ENCODE measurements at places on chromosomes 3 and 15. TPM values are rescaled to one million over a fixed set of nuclear protein-coding genes. Genes with fewer than 3 reads are reported as not detected.

BFSP2 gene
- total RNA-seq = not detected

ACP3 gene
- not detected for total RNA-seq

C15orf62 gene
- 2.4 TPM for total RNA-seq

TNIK gene
- 47.6 TPM for total RNA-seq

SKOR1 gene
- 0.71 TPM for total RNA-seq

- H3K27ac ChIP-seq = no peak overlapping the region
- DNase-seq = no peak
- H3K27me3 ChIP-seq = peaks cover 20% of the 10 kb centered on the region
- H3K4me3 ChIP-seq = no peak overlapping the region
Measured at GRCh38 chr3:142256712-142257333, 31.4 kb upstream of the GK5 start.

- peak overlapping the region; percentile 39 for H3K4me3 ChIP-seq
- H3K36me3 ChIP-seq = peaks cover 17% of the 10 kb centered on the region
- peak overlapping the region; percentile 48 for H3K27ac ChIP-seq
Measured at GRCh38 chr3:12916159-12916558, 74.8 kb upstream of the RPL32 start.

DNA sequence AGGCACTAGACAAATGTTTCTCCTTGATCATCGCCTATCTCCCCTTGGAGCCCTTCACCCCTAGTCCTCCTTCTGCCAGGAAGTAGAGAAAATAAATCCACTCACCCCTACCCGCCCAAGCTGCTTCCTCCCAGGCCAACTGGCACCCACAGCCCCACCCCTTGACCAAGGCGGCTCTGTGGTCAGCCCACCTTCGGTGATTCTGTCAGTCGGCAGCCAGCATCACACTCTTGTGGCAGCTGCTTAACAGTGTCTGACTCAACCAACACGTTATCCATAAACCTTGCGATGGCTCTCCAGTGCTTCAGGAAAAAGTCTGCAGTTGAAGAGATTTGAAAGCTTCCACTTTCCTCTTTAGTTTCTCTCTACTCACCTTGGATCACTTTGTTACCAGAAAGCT is 7.6 kb downstream of the SHF start:
- H3K27ac ChIP-seq = no peak overlapping the region
- H3K27me3 ChIP-seq = no peaks in the 10 kb centered on the region
- H3K4me1 ChIP-seq = peaks cover 13% of the 10 kb centered on the region
- H3K4me3 ChIP-seq = peak overlapping the region; percentile 3
- DNase-seq = no peak

- no peaks in the 10 kb centered on the region for H3K27me3 ChIP-seq
- DNase-seq = no peak
- H3K4me3 ChIP-seq = peak overlapping the region; percentile 51
- H3K36me3 ChIP-seq = peaks cover 14% of the 10 kb centered on the region
- peaks cover 9% of the 10 kb centered on the region for H3K4me1 ChIP-seq
Measured at GRCh38 chr3:106130384-106131198, 261.8 kb upstream of the CBLB start.

DNA sequence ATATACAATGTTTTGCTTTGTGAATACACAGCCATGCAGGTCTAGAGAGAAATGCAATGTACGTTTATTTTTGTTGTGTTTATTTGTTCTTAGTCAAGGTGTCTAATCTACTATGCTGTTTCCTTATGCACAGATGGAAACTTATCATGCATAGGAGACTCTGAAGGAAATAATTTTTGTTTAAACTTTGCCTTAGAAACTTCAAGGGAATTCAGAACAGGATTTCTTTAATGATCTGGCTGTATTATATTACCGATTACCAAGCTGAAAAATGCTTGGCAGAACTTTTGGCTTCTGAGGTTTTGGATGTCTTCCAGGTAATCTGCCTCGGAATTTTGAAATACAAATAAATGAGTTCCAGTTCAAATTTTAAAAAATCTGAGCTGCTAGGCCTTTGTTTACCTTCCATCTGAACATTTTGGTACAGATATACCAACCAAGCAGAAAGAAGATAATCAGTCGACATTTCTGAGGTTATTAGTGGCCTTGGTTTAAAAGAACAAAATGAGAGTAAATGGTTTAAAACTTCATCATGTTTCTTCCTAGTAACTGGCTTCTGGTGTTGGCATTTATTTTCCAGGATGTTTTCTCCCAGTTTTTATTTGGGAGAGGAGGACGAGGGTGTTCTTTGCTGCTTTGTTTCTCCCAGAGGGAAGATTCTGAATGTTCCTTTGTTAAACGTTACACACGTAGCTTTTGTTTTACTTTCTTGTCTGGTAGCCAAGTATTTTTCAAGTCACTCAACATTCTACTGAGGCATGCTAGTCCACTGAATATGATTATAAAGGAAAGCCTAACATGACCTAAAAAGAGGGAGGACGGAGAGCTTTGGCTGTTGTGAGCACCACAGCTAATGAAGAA is 421.8 kb upstream of the TBL1XR1 start:
- H3K27ac ChIP-seq = no peak overlapping the region
- peaks cover 10% of the 10 kb centered on the region for H3K4me1 ChIP-seq
- peaks cover 5% of the 10 kb centered on the region for H3K36me3 ChIP-seq
- H3K27me3 ChIP-seq = no peaks in the 10 kb centered on the region
- no peak for DNase-seq
- no peak overlapping the region for H3K4me3 ChIP-seq

- H3K4me3 ChIP-seq = no peak overlapping the region
- no peaks in the 10 kb centered on the region for H3K4me1 ChIP-seq
- peaks cover 14% of the 10 kb centered on the region for H3K36me3 ChIP-seq
- H3K27ac ChIP-seq = no peak overlapping the region
- DNase-seq = no peak
Measured at GRCh38 chr15:39976291-39977274, 42.7 kb downstream of the EIF2AK4 start.

DNA sequence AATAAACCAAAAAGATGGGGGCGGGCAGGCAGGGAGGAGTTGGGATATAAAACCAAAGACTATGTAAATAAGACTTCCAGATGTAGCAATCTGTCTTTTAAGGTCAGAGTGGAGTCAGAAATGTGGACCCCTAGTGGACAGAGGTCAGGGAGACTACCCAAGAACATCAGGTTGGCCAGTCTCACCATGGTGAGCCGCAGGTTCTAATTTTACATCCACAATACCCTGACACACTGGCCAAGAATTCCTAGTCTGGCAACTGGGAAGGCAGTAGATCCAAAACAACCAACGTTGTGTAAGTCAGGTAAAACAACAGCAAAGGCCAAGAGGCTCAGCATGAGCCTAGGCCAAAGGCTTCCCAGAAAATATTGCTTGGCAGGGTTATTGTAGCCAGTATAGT is 203.4 kb downstream of the FOXP1 start:
- no peaks in the 10 kb centered on the region for H3K27me3 ChIP-seq
- H3K4me1 ChIP-seq = peaks cover 43% of the 10 kb centered on the region
- H3K4me3 ChIP-seq = no peak overlapping the region
- DNase-seq = no peak

GRCh38 chr3:145182196-145182911 is 978.6 kb downstream of the PLOD2 start:
- H3K4me3 ChIP-seq = no peak overlapping the region
- no peak overlapping the region for H3K27ac ChIP-seq
- no peaks in the 10 kb centered on the region for H3K4me1 ChIP-seq
- H3K36me3 ChIP-seq = no peaks in the 10 kb centered on the region

DNA sequence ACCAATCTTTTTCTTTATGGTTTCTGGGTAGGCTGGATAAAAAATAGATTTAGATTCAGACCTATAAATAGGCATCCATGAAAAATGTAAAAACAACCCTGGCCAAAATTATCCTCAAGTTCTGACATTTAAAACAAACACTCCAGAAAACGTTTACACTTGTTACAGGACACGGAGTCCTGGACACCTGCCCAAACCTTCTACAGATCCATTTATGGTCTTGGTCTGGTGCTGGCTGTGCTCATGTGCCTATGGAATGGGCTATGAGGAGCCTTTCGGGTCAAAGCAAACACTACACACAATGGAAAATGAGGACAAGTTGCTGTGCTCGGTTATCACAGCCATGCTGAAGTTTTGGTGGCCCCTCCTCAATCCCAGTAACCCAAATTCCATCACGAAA is 108.1 kb downstream of the PDZRN3 start:
- no peaks in the 10 kb centered on the region for H3K4me1 ChIP-seq
- H3K27ac ChIP-seq = no peak overlapping the region
- H3K27me3 ChIP-seq = no peaks in the 10 kb centered on the region
- no peak for DNase-seq
- no peak overlapping the region for H3K4me3 ChIP-seq

DNA sequence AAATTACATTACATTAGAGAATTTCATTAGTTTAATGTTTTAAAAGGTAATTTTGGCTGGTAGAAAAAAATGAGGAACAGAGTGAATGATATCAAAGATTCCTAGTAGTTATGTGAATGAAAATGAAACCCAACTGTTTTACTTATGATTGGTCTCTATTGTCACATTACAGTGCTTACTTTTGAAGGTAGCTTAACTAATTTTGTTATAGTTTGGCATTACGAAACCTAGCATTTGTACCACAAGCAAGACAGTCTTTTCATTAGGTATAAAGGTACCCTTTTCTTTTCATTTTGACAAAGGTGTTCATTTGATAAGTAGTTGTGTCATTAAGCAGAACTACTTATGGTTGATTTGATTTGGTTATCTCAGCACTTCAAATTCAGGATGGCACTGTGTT is 6.9 kb downstream of the SELENOT start:
- no peak overlapping the region for H3K27ac ChIP-seq
- DNase-seq = no peak
- H3K4me3 ChIP-seq = peak overlapping the region; percentile 30
- H3K27me3 ChIP-seq = no peaks in the 10 kb centered on the region

GRCh38 chr15:88949734-88950400 is 36.7 kb upstream of the MFGE8 start:
- peaks cover 11% of the 10 kb centered on the region for H3K27me3 ChIP-seq
- H3K27ac ChIP-seq = no peak overlapping the region
- H3K4me1 ChIP-seq = peaks cover 14% of the 10 kb centered on the region
- no peak for DNase-seq
- no peaks in the 10 kb centered on the region for H3K36me3 ChIP-seq
- H3K4me3 ChIP-seq = peak overlapping the region; percentile 38

DNA sequence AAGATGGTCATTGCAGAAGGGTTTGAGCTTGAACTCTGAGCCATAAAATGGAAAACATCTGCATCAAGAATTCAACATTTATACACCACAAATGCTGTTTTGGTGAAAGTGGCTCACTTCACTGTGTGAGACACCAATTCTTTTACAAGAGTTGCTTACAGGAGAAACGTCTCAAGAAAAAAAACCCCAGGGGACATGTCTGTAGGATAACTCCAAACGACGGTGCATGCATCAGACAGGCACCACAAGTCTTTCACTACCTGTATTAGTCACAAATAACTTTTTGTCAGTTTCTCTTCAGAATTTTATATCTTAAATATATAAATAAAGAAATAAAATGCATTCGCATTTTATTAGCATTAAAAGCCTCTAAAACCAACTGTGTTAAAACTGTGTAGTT is 164.3 kb downstream of the EFHB start:
- H3K4me1 ChIP-seq = no peaks in the 10 kb centered on the region
- no peak overlapping the region for H3K4me3 ChIP-seq
- H3K27ac ChIP-seq = no peak overlapping the region
- H3K36me3 ChIP-seq = no peaks in the 10 kb centered on the region
- no peak for DNase-seq

DNA sequence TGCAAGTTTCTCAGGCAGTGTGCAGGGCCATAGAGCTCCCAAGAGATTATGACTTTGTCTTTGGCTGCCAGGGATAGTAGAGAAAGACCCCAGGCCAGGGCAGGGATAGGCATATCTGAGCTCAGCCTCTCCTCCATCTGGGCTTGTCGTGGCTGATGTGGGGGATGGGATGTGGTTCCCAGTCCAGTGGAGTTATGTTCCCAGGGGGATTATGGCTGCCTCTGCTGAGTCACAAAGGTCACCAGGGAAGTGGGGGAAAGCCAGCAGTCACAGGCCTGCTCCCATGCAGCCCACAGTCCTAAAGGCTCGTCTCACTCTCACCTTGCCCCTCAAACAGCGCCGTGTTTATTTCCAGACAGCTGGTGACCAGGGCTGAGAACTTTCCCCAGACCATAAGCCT is 354.9 kb downstream of the SI start:
- no peak overlapping the region for H3K27ac ChIP-seq
- H3K27me3 ChIP-seq = no peaks in the 10 kb centered on the region
- no peak for DNase-seq

- H3K4me1 ChIP-seq = no peaks in the 10 kb centered on the region
- H3K27me3 ChIP-seq = no peaks in the 10 kb centered on the region
- H3K27ac ChIP-seq = no peak overlapping the region
- no peak for DNase-seq
Measured at GRCh38 chr3:95082191-95082590, 1019.3 kb downstream of the NSUN3 start.

- no peaks in the 10 kb centered on the region for H3K36me3 ChIP-seq
- H3K27ac ChIP-seq = no peak overlapping the region
- DNase-seq = no peak
- no peaks in the 10 kb centered on the region for H3K27me3 ChIP-seq
- no peak overlapping the region for H3K4me3 ChIP-seq
Measured at GRCh38 chr15:33161209-33161608, 33.3 kb downstream of the FMN1 start.

GRCh38 chr3:53730576-53730975 is 115.6 kb downstream of the CHDH start:
- H3K36me3 ChIP-seq = no peaks in the 10 kb centered on the region
- no peak overlapping the region for H3K27ac ChIP-seq
- DNase-seq = no peak
- H3K27me3 ChIP-seq = peaks cover 7% of the 10 kb centered on the region
- H3K4me1 ChIP-seq = no peaks in the 10 kb centered on the region
- no peak overlapping the region for H3K4me3 ChIP-seq

- H3K27ac ChIP-seq = no peak within 1 kb of the TSS
- no peaks in the 10 kb centered on the region for H3K36me3 ChIP-seq
- no peak within 1 kb of the TSS for H3K4me3 ChIP-seq
- peaks cover 18% of the 10 kb centered on the region for H3K4me1 ChIP-seq
- DNase-seq = no peak
- H3K27me3 ChIP-seq = peaks cover 22% of the 10 kb centered on the region
Measured at GRCh38 chr3:186612721-186613636, at the start of gene AHSG. Gene AHSG (plus strand): TSS chr3:186613060. CDS start chr3:186613142, 82 bp downstream.

- no peak for DNase-seq
- no peaks in the 10 kb centered on the region for H3K36me3 ChIP-seq
- H3K4me3 ChIP-seq = no peak overlapping the region
- H3K4me1 ChIP-seq = no peaks in the 10 kb centered on the region
- peaks cover 10% of the 10 kb centered on the region for H3K27me3 ChIP-seq
Measured at GRCh38 chr3:120855665-120856437, 52.2 kb upstream of the STXBP5L start.

DNA sequence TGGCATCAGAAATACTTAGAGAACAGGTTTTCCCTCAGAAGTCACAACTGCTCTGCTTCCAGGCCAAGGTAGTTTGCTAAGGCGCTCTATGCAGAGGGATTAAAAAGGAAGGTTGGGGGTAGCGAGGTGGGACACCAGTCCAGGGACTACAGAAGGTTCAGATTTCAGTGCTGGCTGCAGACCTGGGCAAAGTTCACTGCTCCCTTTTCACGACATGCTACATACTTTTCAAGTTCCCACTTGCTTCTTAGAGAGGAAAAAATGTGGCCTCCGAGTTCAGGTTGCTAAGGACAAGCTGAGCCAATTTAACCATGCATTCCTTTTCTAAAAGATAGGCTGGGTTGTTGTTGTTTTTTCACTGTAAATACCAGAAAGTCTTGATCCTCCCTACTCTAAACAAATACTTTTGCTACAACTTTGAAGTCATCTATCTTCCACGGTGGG is 158.6 kb upstream of the NR2F2 start:
- H3K27me3 ChIP-seq = no peaks in the 10 kb centered on the region
- no peak overlapping the region for H3K4me3 ChIP-seq
- no peaks in the 10 kb centered on the region for H3K36me3 ChIP-seq
- H3K4me1 ChIP-seq = no peaks in the 10 kb centered on the region
- DNase-seq = no peak

Measured in activated naive CD8-positive, alpha-beta T cell treated with anti-CD3 and anti-CD28 coated beads, Interleukin-2, amount 10 ng/mL, durations not matched to agents 7 days and 5 days (primary cell).